Brain (organoid and tissue), 16 donors: ENCODE measurements at places on chromosomes 2 and 18.

GRCh38 chr2:161123531-161124030, 36.6 kb upstream of the TANK start:
- no peak for DNase-seq

DNA sequence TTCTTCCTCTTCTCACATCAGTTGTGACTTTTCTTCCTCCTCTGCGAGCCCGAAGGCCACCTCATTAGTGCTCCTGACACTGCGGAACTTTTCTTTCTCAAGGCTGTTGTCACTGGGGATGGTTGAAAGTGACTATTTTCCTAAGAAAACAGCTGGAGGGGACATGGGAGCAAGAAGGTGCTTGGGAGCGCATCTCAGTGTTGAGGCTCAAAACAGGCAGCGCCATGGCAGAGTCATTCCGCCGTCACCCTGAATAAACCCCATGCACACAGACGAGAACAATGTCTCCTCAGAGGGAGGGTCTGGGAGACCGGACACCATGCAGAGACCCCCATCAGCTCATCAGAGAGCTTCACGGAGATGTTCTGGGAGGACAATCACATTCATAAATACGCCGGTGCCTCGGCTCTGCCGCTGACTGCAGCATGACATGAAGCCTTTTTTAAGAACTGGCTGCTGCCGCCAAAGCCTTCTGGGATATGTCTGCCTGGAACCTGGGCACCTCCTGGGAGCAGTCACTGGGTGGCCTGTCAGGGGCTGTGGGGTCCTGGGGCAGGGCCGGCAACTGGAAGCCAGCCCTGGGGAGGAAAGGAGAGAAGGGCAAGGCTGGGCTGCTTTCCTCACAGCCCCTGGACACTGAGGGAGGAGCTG, 19.2 kb downstream of the ATOH8 start:
- no peak for DNase-seq

GRCh38 chr2:174013315-174013751, 48.2 kb upstream of the SP3 start:
- no peak for DNase-seq

DNA sequence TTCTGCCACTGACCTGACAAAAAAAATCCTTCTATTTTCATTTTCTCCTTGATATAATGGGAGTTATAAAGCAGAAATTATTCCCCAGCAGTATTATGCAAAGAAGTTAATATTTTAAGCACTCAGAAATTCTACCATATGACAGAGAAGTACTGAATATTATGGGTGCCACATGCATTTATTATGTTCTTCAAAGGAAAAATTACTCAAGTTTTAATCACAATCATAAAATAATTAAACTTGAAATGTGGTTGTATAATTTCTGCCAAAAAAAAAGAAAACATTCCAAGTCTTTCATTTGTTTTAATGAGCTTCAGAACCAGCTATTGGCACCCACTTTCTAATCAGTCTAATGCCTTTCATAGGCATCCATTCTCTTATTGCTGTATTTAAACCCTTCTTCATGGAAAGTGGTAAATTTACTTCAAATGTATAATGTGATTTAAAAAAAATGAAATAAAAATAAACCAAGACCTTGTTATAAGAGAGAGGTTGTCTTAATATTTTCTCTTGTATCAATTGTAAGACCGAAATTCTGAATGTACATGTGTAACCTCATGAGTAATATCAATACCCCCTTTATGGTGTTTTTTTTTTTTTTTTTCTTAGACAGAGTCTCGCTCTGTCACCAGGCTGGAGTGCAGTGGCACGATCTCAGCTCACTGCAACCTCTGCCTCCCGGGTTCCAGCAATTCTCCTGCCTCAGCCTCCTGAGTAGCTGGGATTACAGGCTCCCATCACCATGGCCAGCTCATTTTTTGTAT, 302.3 kb downstream of the IRS1 start:
- no peak for DNase-seq

- DNase-seq: no peak
Measured at GRCh38 chr2:19102696-19103423, 255.6 kb downstream of the OSR1 start.

DNA sequence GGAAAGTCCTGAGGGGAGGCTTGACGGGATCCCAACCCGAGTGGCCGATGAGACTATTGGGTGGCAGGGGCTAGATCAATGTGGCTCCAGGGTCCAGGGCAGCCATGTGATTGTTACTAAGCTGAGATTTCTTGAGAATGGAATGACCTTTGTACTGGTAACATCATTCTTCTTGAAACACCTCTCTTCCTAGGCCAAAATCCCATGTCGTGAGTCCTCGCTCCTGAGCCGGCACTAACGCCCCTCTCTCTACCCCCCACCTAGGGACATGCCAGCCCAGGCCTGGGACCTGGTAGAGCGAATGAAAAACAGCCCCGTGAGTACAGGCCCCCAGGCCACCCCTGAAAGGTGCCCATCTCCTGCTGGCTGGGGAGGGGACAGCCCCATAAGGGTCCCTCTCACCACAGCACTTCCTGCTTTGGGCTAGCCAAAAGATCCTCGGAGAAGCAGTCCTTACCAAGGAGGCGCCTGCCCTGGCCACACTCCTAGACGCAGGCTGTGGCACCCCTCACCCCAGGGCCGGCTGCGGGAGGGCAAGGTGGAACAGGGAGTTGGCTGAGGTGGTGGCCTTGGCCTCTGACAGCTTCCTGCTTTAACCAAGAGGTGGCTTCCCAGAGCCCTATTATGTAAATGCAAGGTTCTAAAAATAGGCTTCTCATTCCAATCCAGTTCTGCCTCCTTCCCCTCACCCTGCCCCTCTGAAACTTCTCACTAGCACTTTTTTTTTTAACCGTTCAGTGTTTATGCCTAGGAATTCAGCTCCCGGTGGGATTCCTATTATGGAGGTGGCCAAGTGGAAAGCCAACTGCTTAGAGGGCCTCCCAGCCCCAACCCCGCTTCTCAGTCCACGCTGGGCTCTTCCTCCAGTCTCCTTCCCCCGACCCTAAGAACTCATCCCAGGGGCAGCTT, 126.6 kb upstream of the PPP1CB start:
- no peak for DNase-seq

DNA sequence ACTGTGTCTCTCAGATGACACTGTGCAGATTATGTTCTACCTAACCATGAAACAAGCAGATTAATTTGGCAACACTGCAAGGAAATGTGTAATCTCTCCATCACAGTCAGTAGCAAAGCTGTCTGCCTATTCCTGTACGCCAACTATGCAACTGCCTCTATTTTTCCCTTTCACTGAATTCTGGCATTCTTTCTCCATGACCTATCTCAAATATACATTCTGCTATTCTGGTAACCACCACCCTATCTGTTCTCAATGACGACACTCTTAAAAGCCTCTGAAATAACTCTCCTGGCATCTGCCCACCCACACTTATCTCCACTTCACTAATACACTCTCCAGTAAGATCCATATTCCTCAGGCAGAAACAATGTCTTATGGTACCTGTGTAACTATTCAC, 78.7 kb downstream of the ABCA12 start:
- no peak for DNase-seq

DNA sequence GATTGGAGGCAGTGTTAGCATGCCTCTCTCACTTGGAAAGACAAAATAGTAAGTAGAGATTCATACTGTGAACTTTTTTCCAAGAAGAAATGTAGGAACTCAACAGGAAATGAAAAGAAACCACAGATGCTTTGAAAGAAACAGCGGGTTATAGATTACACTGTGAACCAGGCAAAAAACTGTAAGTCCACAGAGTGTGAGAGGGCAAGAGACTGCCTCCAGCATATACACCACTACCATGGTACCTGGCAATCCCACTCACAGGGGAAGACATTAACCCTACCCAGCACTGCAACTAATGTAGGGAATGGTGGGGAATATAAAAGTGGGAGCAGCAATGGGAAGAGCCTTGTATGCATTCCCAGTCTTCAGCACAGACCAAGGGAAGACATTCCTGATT, 150.6 kb upstream of the GALNT5 start:
- DNase-seq: no peak

DNA sequence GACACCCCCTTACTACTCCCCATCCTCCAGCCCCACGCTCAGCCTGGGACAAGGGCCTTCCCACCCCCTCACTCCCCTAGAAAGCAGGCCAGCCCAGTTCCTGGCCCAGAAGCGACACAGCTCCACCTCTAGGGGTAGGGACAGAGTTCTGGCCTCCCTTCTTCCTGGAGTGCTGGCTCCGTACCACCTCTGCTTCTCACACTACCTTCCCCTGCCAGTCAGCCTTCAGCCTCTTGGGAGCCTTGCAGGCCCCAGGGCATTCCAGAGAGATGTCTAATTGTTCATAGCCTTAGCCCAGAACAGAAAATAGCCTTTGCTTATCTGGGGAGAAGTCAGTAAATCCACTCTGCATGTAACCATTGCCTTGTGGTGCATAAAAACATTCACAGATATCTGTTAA, 13.1 kb upstream of the CATIP start:
- DNase-seq: no peak

DNA sequence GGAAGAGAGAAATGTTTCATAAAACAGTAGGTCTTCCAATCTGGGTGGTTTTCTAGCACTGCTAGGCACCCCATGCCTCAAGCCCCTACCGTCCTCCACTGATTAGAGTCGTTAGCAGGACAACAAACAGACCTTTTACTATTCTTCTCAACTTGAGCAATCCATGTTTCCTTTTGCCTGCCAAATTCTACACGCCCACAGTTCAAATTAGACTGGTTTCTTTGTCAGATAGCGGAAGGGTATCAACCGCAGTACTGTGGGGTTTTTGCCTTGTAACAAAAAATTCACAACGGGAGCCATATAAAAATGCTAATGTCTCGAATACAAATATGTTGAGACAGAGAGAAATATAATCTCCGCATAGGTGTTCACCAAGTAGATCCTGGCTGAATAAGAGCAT, 59.9 kb downstream of the VIT start:
- no peak for DNase-seq

GRCh38 chr2:134087371-134087921, 166.4 kb upstream of the MGAT5 start:
- no peak for DNase-seq

DNA sequence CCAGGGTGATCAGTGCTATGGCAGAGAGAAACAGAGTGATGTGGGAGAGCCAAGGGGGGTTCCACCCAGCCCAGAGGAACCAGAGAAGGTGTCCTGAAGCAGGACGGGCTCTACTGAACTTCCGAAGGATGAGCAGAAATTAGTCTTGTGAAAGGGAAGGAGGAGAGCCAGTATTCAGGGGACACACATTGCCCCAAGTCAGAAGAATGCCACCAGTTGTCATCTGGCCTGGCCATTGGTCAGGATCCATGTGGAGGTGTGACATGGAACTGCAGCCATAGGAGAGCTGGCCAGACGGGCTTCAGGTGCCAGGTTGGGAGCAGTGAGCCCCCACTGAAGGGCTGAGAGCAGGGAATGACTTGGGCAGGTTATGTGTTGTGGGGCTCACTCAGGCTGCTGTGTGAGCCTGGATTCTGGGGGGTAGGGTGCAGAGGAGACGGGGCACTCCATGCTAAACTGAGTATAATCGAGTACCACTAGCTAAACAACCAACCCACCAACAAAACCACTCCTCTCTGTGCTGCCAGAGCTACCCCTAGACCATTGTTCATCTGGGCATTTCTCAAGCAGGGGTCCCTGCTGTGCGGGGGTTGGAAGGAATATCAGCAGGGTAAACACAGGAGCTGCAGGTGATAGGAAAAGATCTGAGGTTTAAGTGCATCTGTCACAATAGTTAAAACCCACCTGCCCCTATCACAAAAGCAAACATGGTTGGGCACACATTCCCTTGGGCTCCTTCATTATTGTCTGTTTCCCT, 25.3 kb downstream of the MARCO start:
- DNase-seq: no peak

GRCh38 chr2:21822505-21822904, 698.7 kb downstream of the TDRD15 start:
- DNase-seq: no peak

DNA sequence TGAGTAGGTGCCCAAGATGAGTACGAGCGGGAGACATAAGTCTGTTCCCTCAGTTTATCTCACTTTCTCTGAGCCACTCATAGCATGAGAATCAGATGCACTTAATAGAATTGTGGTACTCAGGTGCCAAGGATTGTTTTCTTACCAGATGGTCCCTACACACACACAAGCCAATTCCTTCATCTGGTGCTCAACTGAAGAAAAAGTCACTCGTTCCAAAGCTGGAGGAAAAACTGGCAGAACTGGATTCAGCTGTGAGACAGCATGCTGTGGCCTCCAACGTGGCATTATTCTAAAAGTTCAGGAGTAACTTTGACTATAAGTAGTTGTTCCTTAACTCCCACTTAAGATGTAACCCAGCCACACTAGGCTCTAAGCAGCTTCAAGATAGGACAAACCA, 33.4 kb upstream of the ABCA12 start:
- no peak for DNase-seq

DNA sequence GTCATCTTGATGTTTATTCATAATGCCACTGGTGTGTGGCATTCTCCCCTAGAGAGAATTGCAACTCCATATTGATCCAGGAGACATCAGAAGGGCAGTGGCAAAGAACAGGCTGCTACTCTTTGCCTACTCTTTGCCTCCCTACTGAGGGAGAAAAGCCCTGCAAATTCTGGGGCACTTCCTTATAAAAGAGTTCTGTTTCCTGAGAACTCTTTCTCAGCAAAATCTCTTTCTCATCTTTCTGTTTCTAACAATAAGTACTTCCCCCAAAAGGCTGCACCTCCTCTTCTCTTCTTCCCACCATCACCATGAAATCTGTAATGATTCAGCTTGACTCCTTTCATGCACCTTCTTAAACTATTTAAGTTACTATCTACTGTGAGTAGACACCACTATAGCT, 270.3 kb downstream of the MREG start:
- DNase-seq: no peak

GRCh38 chr2:159322419-159322818, 35.9 kb upstream of the WDSUB1 start:
- no peak for DNase-seq

DNA sequence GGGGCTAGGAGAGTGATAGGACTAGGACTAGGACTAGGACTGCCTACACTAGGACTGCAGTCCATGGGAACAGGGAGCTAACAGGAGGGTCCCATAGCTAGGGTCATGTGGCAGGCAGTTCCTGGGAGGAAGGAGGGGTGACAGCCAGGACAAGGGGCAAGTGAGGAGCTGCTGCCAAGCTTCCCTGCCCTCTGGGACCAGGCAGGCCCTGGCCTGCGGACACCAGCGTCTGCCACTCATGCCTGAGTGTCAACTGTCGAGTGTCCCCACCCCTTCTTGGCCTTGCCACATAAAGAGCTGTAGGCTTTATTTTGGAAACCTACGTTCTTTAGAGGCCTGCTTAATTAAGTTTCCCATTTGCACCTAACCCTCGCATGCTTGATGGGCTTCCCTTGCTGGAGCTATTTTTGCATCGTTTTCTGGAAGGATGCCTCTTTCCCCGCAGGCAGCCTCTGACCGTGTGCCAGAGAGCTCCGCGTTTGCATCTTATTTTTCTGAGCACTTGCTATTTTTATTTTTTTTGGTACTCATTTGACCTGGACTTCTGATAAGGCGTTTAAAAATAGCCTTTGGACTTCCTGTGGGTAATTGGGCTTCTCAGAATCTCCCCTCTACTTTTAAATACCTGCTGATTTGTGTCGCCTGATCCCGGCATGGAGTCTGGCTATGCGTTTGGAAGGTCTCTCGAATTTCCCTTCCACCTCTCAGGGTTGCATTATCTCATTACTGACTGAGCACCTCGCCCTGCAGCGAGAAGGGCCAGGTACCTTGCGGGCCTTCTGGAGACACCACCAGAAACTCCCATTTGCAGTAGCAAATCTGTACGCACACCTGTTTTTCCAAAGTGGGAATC, 66.4 kb downstream of the SH3RF3 start:
- DNase-seq: no peak
